LHCN-M2 (cell line): ENCODE measurements at places on chromosomes 13 and 19.

DNA sequence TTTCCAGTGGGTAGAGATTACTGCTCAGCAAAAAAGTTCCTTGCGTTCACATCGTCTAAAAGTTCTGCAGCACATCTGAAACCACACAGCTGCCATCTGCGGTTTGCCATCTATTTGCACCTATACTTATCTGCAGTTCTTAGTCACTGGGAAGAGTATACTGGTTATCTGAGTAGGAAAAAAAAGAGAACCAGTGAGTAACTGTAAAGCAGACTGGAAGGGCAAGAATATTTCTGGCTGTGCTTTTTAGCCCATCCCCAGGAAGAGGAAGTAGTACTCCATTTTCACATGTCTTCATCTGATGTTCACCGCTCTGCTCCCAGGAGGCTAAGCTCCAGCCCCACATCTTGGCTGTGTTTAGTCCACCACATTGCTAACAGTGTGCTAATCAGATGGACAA is 35.6 kb downstream of the EFNB2 start:
- DNase-seq, result peak; percentile 75

GRCh38 chr19:14505488-14506239 is 9.7 kb upstream of the GIPC1 start:
- peak; percentile 58 for DNase-seq

DNA sequence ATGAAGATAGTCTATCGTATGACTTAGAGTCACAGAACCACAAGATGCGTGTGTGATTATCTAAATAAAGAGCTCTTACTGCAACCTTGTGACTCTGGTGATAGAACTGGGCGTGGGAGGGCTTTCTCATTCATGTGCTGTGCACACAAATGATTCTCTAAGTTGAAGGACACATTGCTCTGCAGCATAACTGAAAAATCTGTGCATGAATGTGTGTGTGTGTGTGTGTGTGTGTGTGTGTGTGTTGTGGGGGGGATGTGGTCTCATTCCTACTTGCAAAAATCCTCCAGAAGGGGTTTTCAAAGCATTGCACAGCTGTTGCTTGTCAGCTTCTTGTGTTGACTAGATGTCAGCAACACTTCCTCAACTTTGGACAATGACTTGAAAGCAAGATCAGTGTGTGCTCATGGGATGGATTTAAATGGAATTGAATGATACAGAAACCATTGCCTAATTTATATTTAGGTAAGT is 22.4 kb downstream of the LRCH1 start:
- DNase-seq, result peak; percentile 81

- peak; percentile 29 for DNase-seq
Observed at GRCh38 chr13:51894239-51894638, 32.5 kb downstream of the CCDC70 start.

DNA sequence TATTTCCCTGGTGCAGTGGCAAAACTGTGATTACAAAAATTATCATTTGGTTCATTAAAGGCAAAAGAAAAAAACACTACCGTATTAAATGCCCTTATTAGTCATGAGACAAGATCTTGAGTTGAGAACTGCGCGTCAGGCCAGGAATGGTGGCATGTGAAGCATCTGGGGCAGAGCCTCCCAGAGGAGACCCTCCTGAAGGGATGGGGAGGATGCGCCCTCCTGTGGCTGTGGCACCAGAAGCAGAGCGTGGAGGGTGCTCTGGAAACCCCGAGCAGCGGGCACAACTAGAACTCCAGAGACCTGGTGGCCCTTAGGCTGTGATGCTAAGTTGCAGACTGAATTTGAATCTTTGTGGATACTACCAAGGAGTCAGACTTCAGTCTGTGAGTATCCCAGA is 11.5 kb downstream of the CUL4A start:
- DNase-seq, result peak; percentile 13

DNA sequence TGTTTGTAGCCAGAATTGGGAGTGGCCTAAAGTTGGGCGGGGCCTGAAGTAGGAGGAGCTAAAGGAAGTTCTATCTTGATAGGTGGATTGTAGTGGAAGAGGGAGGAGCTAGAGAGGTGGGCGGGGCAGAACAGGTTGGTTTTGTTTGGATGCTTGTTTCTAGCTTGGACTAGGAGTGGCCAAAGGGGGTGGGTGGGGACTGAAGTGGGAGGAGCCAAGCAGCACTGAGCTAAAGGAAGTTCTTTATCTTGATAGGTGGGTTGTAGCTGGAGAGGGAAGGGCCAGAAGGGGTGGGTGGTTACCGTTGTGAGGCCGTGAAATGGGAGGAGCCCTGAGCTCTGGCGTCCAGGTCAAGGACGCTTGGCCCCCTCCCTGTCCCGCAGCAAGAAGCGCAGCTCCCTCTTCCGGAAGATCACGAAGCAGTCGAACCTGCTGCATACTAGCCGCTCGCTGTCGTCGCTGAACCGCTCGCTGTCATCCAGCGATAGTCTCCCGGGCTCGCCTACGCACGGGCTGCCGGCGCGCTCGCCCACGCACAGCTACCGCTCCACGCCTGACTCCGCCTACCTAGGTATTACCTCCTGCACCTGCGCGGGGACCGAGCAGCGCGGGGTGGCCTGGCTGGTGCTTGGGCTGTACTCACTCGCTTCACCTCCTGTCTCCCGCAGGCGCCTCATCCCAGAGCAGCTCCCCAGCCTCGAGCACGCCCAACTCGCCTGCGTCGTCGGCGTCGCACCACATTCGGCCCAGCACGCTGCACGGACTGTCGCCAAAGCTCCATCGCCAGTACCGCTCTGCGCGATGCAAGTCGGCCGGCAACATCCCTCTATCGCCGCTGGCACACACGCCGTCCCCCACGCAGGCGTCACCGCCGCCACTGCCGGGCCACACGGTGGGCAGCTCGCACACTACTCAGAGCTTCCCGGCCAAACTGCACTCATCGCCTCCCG is 8.0 kb downstream of the DNASE2 start:
- DNase-seq, result peak; percentile 39

DNA sequence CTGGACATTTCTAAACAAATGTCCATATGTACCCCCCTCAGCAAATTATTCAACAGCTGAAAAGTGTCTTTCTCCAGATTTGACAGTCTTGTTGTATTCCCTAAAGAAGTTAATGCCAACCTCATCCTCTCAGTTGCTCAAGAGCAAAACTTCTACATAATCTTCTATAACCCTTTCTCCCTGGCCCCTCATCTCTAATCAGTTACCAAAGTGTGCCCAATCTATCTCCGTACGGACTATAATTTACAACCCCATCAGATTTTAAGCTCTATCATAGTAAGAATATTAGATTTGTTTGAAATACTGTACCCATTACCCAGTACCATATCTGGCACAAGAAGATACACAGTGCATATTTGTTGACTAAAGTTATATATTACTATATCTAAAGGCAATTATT is 101.5 kb downstream of the FGF14 start:
- no peak for DNase-seq

DNA sequence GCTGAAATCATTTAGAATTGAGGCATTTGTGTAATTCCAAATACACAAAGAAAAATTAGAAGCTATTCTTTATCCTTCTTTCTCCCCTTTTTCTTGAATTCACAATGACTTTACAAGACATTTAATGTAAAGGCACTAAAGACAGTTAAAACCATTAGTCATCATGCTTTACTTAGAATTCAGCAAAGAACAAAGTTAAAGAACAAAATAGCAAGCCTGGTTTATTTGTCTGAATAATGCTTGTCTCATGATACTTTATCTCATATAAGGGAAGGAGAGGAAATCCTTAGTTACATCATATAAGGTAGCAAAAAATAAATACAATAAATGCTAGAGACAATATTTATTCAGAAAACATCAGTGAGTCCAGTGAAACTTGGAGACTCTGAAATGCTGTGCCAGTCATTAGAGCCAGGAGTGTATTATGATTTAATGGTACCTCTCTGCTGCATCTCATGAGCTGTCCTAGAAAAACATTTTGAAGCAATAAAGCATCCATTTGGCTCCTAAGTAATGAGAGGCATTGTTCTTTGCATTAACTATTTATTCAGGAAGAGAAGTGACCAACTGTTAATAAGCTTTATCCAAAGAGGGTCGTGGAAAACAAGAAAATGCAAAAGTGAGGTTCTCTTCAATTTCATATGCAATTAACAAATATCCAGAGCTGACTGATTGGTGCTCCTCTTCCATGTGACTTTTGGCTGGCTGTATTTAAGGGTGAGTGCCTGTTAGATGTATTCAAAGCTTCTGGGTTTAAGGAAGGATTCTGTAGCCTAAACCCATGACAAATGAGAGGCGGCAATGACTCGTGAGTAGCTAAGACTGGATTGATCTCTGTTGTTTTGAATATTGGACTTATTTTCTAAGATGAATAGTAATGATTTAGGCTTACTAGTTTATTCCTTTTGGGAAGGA is 105.0 kb downstream of the DGKH start:
- peak; percentile 17 for DNase-seq

- no peak for DNase-seq
Observed at GRCh38 chr19:7729831-7730285, 2.1 kb downstream of the CLEC4G start.

DNA sequence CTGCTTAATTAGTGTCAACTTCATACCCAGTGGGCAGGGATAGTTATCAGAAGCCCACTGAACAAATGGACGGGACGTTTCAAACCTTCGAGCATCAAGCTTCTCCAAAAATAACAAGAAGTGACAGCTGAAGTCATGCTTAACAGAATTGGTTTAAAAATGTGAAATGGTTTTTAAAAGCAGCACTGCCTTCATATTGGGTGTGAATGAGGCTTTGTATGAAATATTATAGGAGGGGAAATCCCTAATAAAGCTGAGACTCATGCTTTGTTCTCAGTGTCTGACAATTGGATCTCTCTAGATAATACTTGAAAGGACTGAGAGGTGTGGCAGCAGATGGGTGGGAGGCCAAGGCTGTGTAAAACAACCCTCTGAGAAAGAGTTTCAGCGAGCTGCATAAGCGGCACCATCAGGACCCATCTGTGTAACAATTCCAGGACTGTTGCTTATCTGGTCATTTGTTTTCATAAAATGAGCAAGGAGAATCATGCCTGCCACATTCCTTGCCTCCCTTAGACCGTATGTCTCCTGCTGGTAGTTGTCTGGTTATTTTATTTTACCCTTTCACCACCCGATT is 667.7 kb downstream of the DIAPH3 start:
- no peak for DNase-seq

GRCh38 chr13:34003656-34004055 is 185.7 kb downstream of the RFC3 start:
- no peak for DNase-seq

DNA sequence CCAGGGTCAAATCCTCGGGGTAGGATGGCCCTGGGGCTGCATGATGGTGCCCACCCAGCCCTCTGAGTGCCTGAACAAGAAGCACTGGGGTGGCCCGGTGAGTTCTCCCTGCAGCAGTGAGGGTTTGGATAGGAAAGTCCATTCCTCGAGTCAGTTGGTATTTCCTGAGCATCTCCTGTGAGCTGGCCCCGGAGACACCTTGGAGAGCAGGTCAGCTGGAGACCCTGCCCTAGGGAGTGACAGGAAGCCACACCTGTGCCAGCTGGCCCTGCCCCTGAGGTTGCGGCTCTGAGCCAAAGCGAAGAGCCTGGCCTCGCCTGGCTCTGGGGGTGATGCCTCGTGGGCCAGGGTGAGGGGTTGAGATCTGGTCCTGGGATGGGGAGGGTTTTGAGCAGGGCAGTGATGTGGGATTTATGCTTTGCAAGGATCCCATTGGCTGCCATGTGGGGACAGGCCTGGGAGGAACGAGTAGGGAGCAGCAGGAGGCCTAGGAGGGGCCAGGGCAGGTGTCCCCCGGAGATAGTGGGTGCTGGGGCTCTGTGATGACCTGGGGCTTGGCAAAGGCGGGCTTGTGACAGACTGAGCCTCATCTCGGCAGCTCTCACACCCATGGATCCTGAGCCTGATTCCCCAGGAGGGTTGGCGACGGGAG is 16.0 kb downstream of the CRTC1 start:
- no peak for DNase-seq

DNA sequence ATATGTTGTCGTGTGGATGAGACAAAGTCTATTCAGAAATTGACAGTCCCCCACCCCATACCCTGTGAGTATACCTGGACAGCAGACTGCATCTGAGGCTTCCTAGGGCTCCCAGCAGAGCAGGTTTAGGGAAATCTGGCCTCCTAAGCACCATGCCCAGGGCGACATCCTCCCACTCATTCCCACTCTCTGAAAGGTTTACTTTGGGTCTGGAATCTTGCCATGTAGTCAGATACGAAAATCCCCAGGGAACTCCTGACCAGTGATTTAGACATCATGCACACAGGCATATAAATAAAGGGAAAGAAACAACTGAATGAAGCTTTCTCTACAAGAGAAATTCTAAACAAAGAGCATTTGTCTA is 717 bp upstream of the NALCN start:
- peak; percentile 79 for DNase-seq

DNA sequence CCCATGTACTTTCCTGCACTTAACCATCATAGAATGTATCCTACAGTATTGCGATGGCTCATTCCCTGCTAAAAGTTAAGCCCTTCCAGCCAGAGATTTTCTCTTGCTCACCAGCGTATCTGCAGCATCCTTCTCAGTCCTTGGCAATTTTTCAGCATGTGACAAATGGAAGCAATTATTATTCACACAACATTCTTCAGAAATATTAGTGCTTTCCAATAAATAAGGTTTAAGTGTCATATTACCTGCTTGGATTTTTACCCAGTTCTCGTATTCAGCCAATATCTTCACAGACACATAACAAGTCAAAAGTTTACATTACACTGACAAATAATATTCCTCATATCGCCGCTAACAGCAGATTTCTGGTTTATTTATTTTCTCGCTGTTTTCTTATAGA is 82.3 kb downstream of the POU4F1 start:
- no peak for DNase-seq

- DNase-seq, result peak; percentile 39
Observed at GRCh38 chr13:46749951-46750350, 47.0 kb downstream of the ESD start.

GRCh38 chr13:76887076-76887563 is 915 bp upstream of the KCTD12 start:
- DNase-seq, result no peak

DNA sequence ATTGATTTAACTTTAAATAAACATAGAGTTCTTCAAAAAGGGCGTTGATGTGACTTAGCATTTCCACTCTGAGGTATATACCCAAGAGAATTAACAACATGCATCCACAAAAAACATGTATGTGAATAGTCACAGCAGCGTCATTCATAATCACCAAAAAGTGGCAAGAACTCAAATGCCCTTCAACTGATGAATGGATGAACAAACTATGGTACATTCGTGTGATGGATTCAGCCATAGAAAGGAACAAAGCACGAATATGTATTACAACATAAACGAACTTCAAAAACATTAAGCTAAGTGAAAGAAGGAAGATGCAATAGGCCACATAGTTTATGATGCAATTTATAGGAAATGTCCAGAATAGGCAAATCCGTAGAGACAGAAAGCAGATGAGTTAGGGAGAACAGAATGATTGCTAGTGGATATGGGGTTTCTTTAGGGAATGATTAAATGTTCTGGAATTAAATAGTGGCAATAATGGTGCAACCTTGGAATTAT is 72.3 kb upstream of the UQCRFS1 start:
- no peak for DNase-seq

GRCh38 chr19:19185853-19186740 is 5.9 kb downstream of the BORCS8 start:
- DNase-seq, result peak; percentile 38
